AG08396 (cell line): ENCODE measurements at places on chromosomes 2 and 18.
A peak's percentile ranks its signal among the peaks of the same experiment; 100 is the strongest.

DNA sequence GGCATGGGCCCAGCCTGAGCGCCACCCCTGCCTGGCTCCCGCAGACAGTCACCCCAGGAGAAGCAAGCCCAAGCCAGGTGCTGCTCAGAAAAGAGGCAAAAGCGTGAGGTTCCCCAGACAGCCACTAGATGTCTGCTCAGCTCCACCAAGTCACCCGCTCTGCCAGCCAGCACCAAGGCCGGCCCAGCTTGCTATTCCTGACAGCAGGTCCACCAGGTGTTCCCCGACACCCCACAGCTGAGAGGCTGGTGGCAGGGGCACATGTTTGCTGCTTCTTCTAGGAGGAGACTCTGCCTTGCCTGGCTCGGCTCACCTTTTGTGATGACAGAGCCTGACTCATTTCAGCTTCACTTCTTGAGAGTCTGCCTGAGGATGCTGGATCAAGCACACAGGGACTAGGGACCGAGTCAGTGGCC lies 206.7 kb downstream of the MGAT5 start:
- DNase-seq = peak; percentile 65

DNA sequence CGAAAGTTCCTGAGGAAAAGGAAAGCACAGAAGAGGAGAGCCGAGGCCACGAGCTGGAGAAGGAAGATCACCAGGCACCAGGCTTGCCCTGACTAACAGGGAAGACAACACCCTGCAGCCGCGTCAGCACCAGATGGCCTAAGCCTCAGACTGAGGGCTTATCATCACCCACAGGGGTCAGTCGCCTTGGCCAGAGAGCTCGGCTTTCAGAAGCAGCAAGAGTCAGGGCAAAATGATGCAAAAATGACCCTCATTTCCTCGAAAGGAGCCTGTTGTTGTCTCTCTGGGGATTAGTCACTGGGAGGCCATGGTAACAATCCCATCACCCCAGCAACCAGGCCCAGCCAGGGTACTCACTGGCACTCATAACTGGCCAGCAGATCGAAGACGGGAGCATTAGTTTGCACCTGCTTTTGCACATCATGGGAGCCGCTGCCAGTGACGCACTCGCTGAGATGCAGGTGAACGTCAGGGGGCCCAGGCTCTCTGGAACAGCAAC lies 42.7 kb upstream of the ZFP36L2 start:
- DNase-seq = peak; percentile 90

DNA sequence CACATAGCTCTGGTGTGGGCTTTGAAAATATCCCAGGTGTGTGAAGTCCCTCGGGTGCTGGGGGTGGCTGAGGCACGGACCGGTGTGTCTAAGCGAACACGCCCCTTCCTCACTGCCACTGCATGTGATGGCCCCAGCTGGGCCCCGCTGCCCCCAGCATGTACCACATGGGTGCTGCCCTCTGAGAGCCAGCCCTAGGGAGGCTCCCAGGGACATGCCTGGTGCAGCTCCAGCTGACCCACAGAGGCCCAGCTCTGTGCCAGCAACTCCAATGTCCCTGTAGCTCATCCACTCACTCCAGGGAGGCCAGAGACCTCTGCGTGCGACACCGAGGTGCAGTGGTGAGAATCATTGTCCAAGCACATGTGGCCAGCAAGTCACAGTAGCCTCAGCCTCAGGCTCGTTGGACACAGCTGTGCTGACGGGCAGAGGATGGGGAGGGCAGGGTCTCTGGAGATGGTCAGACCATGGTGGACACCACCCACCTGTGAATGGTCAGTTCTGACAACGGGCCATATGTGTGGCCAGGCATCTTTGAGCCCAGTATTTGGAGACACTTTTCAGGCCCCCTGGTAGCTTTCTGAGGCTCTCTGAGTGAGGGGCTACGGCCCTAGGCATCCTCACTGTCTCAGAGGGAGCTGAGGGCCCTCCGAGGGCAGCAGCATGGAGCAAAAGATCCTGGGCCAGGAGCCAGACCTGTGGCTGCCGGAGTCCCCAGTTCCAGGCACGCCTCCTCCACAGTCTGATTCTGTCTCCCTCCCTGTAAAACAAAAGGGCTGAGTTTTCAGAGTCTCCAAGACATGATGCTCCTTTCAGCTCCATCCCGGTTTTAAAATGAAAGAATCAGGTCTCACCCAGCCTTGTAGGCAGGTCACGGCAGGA lies 220.7 kb downstream of the NDUFA10 start:
- DNase-seq = no peak

DNA sequence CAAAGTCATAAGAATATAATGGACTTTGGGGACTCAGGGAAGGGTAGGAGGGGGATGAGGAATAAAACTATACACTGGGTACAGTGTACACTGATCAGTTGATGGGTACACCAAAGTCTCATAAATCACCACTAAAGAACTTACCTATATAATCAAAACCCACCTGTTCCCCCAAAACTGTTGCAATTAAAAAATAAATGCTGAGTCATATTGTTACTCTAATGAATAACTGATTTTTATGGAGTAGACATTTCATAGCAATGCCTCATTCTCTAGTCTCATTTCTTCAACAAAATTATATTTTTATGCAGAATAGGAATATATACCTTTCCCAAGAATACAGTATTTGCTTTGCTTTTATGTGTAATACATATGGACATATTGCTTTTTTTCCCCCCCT lies 181.2 kb downstream of the ST6GAL2 start:
- no peak for DNase-seq

GRCh38 chr2:30511122-30512083 lies 64.4 kb downstream of the LCLAT1 start:
- peak; percentile 26 for DNase-seq

DNA sequence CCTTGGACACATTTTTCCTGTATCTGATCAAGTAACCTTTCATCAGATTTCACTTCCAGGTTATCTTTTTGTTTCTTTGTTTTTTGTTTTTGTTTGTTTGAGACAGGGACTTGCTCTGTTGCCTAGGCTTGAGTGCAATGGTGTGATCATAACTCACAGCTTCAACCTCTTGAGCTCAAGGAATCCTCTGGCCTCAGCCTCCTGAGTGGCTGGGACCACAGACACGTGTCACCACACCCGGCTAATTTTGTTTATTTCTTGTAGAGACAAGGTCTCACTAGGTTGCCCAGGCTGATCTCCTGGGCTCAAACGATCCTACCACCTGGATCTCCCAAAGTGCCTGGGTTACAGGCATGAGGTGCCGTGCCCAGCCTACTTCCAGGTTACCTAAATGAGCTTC lies 124.9 kb downstream of the L3MBTL4 start:
- no peak for DNase-seq

DNA sequence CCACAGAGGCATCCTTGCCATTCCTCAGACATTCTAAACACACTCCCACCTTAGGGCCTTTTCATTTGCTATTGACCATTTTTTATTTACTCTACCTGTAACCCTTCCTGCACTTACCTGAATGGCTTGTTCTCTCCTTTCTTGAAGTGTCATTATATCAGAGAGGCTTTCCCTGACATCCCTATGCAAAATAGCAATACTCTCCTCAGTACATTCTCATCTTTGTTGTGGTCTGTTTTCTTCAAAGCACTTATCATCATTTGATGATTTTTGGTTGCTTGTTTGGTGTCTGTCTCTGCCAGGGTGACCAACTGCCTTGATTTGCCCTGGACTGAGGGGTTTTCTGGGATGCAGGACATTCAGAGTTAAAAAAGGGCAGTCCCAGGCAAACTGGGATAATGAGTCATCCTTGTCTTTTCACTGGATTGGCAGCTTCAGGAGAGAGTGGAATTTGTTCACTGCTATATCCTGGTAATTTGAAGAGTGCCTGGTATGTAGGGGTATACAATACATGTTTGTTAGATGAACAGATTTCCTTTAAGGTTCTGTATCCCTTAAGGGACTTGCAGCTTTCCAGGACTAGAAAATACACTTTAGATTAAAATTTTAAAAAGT lies 102.4 kb downstream of the BABAM2 start:
- DNase-seq = peak; percentile 44

DNA sequence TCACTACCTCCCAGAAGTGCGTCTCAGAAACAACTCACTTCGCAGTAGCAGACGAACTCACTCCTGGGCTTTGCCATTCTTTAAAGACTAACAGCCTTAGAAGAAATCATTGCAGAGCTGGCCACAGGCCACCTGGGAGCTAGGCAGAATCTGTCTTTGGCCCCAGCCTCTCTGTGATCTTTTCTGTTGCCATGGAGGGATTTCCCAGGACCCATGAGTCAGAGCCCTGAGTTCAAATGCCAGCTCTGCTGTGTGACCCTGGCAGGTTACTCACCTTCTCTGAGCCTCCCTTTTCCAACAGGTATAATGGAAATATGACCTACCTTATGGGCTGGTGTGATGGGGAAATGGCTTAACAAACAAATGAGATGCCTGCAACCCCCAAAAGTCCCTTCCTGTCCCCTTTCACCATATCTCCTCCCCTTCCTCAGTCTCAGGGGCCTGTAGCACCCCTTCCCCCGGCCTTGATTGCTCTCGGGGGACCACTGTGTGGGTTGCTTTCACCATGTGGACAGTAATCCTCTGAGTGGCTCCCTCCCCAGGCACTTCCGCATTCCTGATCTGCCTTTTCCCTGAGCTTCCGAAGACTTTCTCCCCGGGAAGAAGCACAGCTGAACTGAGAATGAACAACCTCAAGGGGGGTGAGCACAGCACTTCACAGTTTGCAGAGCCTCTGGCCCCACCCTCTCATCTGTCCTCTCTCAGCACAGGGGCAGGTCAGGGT lies 34.0 kb upstream of the SLC66A3 start:
- no peak for DNase-seq

- peak; percentile 30 for DNase-seq
Measured at GRCh38 chr2:70779911-70780545, 10.4 kb downstream of the FIGLA start.

DNA sequence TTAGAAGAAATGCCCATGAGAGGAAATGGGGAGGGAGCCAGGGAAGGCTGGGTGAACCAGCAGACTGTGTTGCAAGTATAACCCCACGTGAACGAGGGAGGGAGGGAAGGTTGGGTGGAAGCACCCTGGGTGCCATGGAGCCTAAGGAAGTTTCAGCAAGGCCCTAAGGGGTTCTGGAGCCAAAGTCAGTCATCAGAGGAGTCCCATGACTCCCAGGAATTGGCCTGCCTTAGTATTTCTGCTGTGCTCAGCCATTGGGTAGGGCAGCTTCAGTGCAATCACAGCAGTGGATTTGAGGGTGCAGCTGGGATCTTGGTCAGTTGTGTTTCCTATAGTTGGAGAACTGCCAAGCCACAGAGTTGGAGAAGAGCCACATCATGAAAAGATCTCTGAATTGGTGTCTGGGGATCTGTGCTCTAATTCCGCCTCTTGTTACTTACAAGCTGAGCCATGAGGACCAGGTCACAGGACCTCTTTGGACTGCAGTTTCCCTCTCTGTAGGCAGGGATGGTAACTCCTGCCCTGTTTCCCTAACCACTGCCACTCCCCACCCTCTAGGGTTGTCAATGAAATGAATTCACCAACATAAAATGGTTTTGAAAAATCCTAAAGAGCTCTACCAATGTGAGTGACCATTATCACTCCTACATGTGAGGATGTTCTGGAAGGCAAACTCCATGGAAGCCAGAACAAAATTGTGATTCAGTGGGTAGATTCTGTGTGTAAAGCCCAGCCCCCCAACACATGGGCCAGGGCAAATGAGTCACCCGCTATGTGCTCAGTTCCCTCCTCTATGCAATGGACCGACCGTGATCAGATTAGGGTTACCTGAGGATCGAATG lies 108.9 kb downstream of the CLIP4 start:
- no peak for DNase-seq

DNA sequence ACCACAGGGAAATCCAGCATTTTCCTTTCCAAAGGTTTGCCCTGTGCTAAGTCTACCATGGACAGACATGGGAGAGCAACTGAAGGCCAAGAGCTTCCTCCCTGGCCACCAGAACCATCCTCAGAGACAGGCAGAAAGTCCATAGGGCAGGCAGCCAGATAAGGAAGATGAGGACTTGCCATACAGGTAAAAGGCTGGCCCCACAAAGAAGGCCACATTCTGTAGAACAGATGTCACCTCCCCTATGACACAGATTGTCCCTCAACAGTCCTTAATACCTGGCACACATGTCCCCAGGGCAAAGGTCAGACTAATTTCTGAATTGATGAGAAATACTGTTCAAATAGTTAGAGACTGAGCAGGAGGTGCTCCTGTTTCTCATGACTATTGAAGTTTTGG lies 52.0 kb downstream of the FECH start:
- no peak for DNase-seq

- no peak for DNase-seq
Measured at GRCh38 chr2:206062724-206063123, 23.2 kb downstream of the INO80D start.

DNA sequence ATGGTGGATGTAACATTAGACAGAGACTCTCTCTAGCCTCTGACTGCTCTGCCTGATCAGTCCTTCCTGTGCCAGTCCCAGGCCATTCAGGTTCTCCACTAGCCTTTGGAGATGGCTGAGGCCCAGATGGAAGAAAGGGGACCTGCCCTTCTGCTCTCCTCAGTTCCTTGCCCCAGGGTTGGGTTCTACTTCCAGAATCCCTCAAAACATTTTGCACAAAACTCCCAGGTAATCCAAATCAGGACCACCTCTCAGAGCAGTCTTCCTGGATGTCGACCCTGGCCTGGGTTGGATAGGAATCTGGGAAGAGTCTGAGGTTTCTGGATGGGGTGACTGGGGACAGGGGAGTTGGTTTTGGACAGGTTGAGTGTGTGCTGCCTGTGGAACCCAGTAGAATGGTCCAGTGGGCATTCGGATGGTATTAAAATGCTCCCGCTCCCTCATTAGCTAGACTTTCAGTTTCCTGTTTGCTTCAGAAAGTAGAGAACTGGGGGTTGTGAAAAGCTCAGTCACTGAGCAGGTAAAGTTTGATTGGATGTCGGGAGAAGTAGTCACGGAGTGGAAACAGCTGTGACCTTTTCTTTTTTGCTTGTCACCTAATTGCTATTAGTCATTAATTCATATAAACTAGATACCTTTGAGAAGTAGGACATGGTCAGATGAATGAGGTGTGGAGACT lies 37.9 kb downstream of the DPYSL5 start:
- DNase-seq = no peak

- no peak for DNase-seq
Measured at GRCh38 chr2:152042636-152043615, 55.9 kb downstream of the CACNB4 start.

- no peak for DNase-seq
Measured at GRCh38 chr18:76983613-76984051, 149.0 kb downstream of the MBP start.

GRCh38 chr2:183993052-183993451 lies 605.3 kb upstream of the ZNF804A start:
- DNase-seq = no peak
